Muscle of back (tissue), 13 donors: ENCODE measurements at places on chromosomes 13 and 19.

DNA sequence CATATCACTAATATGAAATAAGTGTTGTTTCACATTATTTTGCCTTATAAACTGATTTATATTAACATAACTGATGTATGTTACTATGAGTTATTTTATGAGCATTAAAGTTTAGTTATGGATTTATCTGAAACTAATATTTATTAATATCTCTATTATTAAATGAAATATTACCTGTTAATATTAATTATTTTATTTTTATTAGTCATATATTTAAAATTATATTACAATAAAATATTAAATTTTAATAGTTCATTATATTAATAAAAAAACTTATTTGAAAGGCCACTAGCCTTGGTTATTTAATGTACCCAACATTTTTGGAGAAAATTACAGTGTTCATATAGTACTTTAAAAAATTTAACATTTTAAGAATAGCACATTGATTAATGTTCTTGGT lies 1643.4 kb upstream of the MIR17HG start:
- no peak for DNase-seq

GRCh38 chr19:47725759-47726401 lies 12.7 kb downstream of the EHD2 start:
- no peak for DNase-seq

DNA sequence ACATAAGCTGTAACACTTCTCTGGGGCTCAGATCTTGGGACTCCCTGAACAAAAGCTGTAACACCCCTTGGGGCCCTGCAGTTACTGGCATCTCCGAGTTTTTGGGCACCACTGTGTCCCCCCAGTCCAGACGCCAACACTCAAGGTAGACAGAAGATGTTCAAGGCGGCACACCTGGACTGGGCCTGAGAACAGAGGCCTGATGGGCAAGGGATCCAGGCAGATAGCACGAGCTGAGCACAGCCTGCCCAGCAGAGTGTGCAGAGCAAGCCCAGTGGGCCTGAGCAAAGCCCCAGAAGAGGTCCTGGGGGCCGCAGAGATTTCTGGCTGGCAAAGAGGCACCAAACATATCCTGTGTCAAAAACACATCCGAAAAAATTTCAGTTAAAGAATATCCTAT lies 1163.3 kb upstream of the PRR20A start:
- DNase-seq: no peak

- no peak for DNase-seq
Measured at GRCh38 chr13:28320884-28321574, 173.9 kb downstream of the FLT1 start.

- peak; percentile 85 for DNase-seq
Measured at GRCh38 chr19:13054626-13055212, 47.9 kb downstream of the LYL1 start.

GRCh38 chr13:30334663-30335386 lies 27.5 kb upstream of the KATNAL1 start:
- DNase-seq: no peak

- peak; percentile 86 for DNase-seq
Measured at GRCh38 chr19:510606-511100, 3.4 kb downstream of the TPGS1 start.

DNA sequence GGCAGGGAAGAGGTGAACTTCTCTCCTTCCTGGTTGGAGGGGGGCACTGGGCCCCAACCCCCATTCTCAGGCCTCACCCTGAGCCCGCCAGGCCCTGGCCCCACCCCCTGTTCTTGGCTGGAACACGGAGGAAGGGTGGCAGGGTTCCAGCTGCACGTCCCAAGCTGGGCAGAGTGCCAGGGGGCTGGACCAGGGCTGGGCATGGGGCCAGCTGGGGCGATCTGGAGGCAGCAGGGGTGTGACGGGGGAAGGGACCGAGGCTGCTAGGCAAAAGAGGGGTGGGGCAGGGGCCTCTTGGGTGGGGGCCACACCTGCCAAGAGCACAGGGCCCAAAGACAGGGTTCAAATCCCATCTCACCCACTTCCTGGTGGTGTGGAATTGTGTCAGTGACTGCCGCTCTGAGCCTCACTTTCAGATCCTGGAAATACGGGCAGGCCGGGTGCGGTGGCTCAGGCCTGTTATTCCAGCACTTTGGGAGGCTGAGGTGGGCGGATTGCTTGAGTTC lies 2.2 kb downstream of the HIF3A start:
- peak; percentile 95 for DNase-seq

GRCh38 chr13:60108589-60108988 lies 55.1 kb downstream of the DIAPH3 start:
- no peak for DNase-seq

GRCh38 chr19:3547301-3547731 lies 8.3 kb downstream of the TEKTIP1 start:
- DNase-seq: no peak

DNA sequence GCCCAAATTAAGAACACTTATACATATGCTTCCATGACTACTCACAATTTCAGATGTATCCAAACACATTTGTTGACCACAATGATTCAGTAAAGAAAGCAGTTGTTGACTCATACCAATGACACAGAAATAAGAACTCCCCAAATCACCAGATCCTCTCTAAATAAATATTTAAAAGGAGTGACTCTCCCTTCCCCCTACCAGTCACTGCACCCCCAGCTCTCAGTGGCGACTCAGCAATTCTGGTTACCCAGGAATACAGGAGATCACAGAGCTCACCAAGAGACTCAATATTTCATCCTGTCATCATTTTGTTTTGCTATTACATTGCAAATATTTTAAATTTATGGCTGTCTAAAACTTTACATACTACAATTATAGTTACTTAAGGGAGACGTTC lies 131.5 kb downstream of the RGCC start:
- no peak for DNase-seq

DNA sequence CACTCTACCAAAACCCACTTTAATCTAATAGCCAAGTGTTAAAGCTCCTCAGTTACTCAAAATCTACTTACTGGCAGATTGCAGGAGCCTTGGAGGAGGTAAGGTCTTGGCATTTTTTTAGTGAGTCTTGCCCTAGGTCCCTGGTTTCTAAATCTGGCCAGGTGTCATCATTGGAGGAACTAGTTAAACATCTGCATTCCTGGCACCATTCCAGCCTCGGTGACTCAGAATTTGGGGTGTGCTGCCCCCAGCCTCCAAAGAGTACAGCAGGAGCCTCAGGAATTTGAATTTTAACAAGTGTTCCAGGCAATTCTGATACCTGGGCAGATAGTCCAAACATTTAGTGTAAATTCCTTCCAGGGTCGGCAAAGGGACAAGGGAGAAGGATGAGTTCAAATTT lies 37.4 kb downstream of the KLF5 start:
- no peak for DNase-seq
